ENCODE measurements at places on chromosomes 12 and 14.

DNA sequence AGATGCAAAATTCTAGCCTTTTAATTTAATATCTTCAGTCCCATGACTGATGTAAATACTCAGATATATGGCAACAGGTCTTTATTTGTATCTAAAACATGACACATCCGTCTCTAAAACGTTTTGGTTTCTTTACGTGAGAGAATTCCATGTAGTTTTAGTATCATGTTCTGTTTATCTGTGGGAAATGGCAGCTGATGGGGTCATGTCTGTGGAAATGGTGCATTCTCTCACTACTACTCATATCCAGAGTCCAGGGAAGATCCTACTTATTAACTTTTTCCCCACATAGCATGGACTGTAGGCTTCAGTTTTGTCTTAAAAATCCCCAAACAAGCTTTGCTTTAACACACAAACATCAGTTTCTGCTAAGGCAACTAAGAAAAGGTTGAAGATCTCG lies 53.8 kb downstream of the SPTLC2 start:
- H3K27me3 ChIP-seq = no peaks in the 10 kb centered on the region
- DNase-seq = no peak
- H3K27ac ChIP-seq = no peak overlapping the region
- no peak overlapping the region for H3K4me3 ChIP-seq

- H3K36me3 ChIP-seq = no peaks in the 10 kb centered on the region
- H3K4me1 ChIP-seq = no peaks in the 10 kb centered on the region
Observed at GRCh38 chr12:119683816-119684215, 15.9 kb downstream of the PRKAB1 start.

DNA sequence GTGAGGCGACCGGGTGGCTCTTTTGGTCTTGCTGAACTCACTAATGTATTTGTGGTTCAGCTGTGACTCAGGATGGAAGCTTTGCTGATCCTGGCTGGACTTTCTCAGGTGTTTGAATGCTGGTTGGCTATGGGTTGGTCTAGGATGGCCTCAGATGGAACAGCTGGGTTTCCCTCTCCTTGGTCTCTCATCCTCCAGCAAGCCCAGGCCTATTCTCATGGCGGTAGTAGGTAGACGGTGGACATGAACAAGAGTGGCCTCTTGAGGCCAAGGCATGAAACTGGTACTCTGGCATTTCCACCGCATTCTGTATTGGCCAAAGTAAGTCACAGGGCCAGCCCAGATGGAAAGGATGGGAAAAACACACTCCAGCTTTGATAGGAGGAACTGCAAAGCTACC lies 11.8 kb upstream of the POLR3B start:
- H3K4me1 ChIP-seq = no peaks in the 10 kb centered on the region
- H3K27ac ChIP-seq = no peak overlapping the region

DNA sequence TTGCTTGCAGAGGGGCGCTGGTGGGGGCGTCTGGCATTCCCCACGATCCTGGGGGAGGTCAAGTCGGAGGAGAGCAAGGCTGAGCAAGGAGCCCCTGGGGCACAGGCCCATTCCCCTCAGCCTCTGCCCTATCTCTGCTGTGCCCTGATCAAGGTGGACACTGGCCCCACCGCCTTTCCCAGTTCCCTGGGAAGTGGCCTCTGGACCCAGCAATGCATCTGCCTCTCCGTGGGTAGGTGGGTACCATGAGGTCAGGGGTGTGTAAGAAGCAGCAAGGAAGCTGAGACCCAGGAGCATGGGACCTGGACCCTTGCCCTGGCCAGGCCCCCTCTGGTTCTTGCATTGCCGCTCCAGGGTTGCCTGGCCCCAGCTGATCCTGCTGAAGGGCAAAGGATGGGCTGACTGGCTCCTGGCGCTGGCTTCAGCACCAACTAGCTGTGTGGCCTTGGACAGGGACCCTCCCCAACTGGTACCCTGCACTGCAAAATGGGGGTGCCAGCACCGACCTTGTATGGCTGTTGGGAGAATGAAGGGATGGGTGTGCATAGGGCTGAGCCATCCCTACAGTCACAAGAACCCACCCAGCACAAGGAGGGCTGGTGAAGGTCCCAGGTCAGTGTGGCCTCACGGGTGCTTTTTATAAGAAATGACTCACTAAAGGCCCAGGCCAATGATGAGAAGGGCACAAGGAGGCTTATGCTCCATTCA lies 19.6 kb downstream of the SLC25A29 start:
- H3K27ac ChIP-seq = no peak overlapping the region
- H3K27me3 ChIP-seq = no peaks in the 10 kb centered on the region
- H3K4me3 ChIP-seq = no peak overlapping the region
- DNase-seq = no peak
- no peaks in the 10 kb centered on the region for H3K4me1 ChIP-seq

DNA sequence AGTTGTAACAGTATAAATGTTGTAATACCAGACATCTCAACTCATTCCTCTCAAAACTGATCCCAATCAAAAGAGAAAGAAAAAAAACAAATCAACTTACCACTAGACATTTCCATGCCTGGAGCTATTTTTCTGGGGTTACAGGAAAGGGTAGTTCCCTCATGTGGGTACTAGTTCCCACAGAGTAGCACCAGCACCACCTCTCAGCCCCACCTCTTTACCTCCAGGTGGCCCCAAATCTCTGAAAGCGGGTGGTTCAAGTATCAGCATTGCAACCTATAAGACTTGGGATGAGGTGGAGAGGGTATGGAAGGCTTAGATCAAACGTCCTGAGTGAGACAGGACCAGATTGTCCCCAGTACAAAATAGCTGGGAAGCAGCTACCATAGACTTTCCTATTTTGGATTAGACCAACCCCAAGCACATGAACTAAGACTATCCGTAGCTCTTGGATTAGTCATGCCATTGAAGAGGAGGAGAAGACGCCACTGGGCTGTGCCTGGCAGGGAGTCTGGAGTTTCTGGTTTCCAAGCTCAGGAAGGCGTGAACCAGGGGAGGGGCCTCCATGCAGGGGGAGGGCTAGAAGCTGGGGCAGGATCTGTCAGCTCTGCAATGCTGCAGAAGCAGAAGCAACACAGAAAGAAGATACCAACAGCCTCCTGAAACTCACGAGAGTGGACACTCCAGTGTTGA lies at the start of gene SLC39A2:
Gene SLC39A2, plus strand, starts transcription at position 620 of the 693 bp plus-strand sequence. CDS start 154 bp downstream, outside the sequence.
- no peak within 1 kb of the TSS for H3K4me3 ChIP-seq
- H3K4me1 ChIP-seq = no peaks in the 10 kb centered on the region
- DNase-seq = no peak
- H3K27ac ChIP-seq = no peak within 1 kb of the TSS
- H3K27me3 ChIP-seq = no peaks in the 10 kb centered on the region
- no peaks in the 10 kb centered on the region for H3K36me3 ChIP-seq

All from uterus (tissue), 4 donors.